ENCODE measurements at places on chromosomes 5 and 9. TPM values are rescaled to one million over a fixed set of nuclear protein-coding genes. Genes with fewer than 3 reads are reported as not detected.

DNA sequence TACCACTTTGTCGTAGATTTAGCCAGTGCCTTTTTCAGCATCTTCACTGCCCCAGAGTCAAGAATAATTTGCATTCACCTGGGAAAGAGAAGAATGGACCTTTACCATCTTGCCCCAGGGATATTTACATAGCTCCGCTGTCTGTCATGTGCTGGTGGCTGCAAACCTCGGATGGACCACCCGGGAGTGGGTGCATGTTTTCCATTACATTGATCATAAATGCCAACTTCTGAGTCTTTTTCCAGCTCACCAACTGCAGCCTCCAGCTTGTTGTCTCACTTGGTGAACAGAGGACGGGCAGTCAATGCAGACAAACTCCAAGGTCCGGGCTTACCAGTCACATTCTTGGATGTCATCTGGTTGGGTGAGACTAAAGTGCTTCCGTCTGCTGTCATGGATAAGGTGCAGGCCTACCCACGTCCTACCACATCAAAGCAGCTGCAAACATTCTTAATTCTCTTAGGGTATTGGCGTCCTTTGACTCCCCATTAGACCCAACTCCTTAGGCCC lies 155.8 kb upstream of the APC start:
- peaks cover 8% of the 10 kb centered on the region for H3K4me1 ChIP-seq
- H3K27me3 ChIP-seq = no peaks in the 10 kb centered on the region
- H3K4me3 ChIP-seq = no peak overlapping the region
- H3K27ac ChIP-seq = no peak overlapping the region
- no peak for DNase-seq

- H3K36me3 ChIP-seq = no peaks in the 10 kb centered on the region
- no peak overlapping the region for H3K4me3 ChIP-seq
- H3K27me3 ChIP-seq = no peaks in the 10 kb centered on the region
- no peaks in the 10 kb centered on the region for H3K4me1 ChIP-seq
- DNase-seq = no peak
Observed at GRCh38 chr5:169989365-169989764, 9.1 kb upstream of the INSYN2B start.

GRCh38 chr9:109542922-109543321 lies 44.8 kb upstream of the PTPN3 start:
- no peak overlapping the region for H3K4me3 ChIP-seq
- DNase-seq = no peak
- peaks cover 15% of the 10 kb centered on the region for H3K27me3 ChIP-seq
- H3K27ac ChIP-seq = no peak overlapping the region
- H3K36me3 ChIP-seq = no peaks in the 10 kb centered on the region
- no peaks in the 10 kb centered on the region for H3K4me1 ChIP-seq

- no peak for DNase-seq
- H3K36me3 ChIP-seq = no peaks in the 10 kb centered on the region
- no peak overlapping the region for H3K4me3 ChIP-seq
- H3K27ac ChIP-seq = no peak overlapping the region
Observed at GRCh38 chr5:59547731-59548130, 345.8 kb downstream of the PDE4D start.

GRCh38 chr9:73649552-73649951 lies 497.9 kb downstream of the ANXA1 start:
- no peak overlapping the region for H3K4me3 ChIP-seq
- H3K27me3 ChIP-seq = no peaks in the 10 kb centered on the region
- H3K36me3 ChIP-seq = no peaks in the 10 kb centered on the region
- H3K27ac ChIP-seq = no peak overlapping the region
- H3K4me1 ChIP-seq = no peaks in the 10 kb centered on the region

GRCh38 chr9:135001526-135001925 lies 83.8 kb upstream of the FCN1 start:
- peaks cover 13% of the 10 kb centered on the region for H3K27me3 ChIP-seq
- no peaks in the 10 kb centered on the region for H3K4me1 ChIP-seq
- H3K4me3 ChIP-seq = no peak overlapping the region
- no peak for DNase-seq
- no peaks in the 10 kb centered on the region for H3K36me3 ChIP-seq

DNA sequence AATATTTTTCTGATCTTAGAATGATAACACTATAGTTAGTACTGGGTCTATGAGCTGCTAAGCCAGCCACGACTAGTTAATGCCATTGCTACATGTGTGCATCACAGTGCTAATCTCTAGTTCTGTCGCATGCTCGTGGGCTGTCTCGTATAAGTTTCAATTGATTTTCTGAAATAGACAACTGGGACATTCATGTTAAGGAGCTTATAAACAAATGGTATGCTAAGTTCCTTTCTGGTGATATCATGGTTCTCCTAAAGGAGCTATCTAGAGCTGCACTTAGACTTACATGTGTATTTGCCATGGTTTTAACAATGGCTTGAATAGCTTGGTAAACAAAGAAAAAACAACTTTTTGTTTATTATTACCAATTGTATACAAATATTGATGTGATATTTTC lies 46.2 kb downstream of the F2RL2 start:
- no peaks in the 10 kb centered on the region for H3K27me3 ChIP-seq
- no peak for DNase-seq
- H3K4me1 ChIP-seq = no peaks in the 10 kb centered on the region

DNA sequence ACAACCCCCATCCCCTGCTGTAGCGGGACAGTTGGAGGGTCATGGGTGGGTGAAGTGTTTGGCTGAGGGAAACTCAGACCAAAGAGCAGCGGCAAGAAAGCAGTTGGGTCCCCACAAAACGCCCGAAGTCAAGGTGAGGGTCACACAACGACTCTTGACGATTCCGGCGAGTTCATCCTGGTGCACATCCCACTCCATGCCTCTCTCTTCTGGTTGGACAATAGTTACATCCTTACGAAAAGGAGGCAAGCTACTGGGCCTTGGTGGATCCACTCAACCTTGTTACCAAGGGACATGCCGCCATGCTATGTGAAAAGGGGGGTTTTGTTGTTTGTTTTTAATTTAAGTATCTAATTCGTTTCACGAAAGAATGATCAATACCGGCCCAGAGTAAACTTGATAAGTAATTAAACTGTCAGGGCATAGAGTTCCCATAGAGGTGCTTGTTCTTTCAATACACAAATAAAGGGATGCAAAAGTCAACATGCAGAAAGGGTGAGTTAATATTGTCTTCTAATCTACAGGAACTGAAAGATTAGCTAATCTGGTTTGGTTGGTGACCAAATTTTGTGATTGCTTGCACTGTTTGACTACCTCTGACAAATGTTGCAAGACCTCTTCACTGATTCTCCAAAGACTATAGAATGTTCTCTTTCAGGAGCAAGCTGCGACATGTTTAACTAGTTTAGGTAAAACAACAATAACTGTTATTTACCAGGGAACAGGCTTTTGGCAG lies 732 bp upstream of the SMIM15 start:
- H3K4me1 ChIP-seq = peaks cover 39% of the 10 kb centered on the region
- H3K4me3 ChIP-seq = peak overlapping the region; percentile 90
- no peaks in the 10 kb centered on the region for H3K27me3 ChIP-seq
- H3K36me3 ChIP-seq = no peaks in the 10 kb centered on the region

DNA sequence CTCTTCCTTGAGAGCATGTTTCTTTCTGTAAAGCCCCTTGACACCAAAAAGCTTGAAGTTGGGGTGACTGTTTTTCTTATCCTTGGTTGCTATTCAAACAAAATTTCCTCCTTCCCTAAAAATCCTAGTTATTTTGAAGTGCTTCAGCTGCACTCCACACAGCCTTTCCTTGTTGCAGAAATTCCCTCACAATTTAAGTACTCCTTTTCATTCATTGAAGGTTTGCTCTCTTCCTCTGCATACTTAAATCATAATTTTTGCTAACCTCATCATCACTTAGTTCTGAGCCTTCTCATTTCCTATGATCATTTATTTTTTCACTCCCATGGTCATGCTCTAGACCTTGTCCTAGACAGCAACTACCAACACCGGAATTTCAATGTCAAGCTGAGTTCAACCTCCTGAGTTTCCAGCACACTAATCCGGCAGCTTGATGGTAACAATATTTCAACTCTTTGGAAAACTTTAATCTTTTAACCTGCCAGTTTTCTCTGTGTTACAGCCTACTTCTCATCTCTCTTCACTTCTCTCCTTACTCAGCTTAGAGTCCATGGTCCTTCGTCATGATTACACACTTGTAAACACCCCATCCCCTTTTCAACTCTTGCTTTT lies 78.7 kb upstream of the ACTBL2 start:
- H3K27me3 ChIP-seq = no peaks in the 10 kb centered on the region
- no peak overlapping the region for H3K4me3 ChIP-seq
- H3K27ac ChIP-seq = no peak overlapping the region
- no peaks in the 10 kb centered on the region for H3K36me3 ChIP-seq
- no peak for DNase-seq

- H3K27me3 ChIP-seq = no peaks in the 10 kb centered on the region
- DNase-seq = no peak
- no peaks in the 10 kb centered on the region for H3K36me3 ChIP-seq
- H3K4me3 ChIP-seq = no peak overlapping the region
Observed at GRCh38 chr9:89122949-89123348, 55.7 kb downstream of the SHC3 start.

GRCh38 chr9:92188969-92189781 lies 74.0 kb upstream of the SPTLC1 start:
- peaks cover 5% of the 10 kb centered on the region for H3K27me3 ChIP-seq
- no peaks in the 10 kb centered on the region for H3K4me1 ChIP-seq
- H3K36me3 ChIP-seq = no peaks in the 10 kb centered on the region
- DNase-seq = no peak
- H3K27ac ChIP-seq = no peak overlapping the region

- no peak for DNase-seq
- no peak overlapping the region for H3K4me3 ChIP-seq
- H3K27me3 ChIP-seq = no peaks in the 10 kb centered on the region
- no peaks in the 10 kb centered on the region for H3K4me1 ChIP-seq
- no peaks in the 10 kb centered on the region for H3K36me3 ChIP-seq
- H3K27ac ChIP-seq = no peak overlapping the region
Observed at GRCh38 chr5:17794815-17795214, 160.6 kb downstream of the TAF11L14 start.

DNA sequence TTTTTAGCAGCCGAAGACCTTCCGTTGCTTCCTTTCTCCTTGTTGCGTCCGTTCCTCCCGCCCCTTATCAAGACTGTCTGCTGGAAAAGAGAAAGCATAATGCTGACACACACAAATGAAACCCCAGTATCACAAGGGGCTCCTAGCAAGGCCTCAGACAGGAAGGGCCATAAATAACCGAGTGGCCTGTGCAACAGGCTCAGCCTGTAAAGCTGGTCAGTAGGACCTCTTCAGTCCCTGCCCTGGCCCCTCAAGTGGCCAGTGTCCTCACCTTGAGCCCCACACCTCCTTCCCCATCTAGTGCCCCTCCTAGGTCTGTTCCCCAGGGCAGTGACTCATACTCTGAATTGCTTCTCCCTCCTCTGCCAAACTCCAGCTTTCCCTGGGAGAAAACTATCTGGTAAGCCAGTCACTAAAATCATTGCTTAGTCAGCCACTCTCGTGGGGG lies 174.6 kb upstream of the IL12B start:
- DNase-seq = peak; percentile 25
- no peaks in the 10 kb centered on the region for H3K36me3 ChIP-seq
- peaks cover 46% of the 10 kb centered on the region for H3K4me1 ChIP-seq
- no peaks in the 10 kb centered on the region for H3K27me3 ChIP-seq
- peak overlapping the region; percentile 74 for H3K27ac ChIP-seq

DNA sequence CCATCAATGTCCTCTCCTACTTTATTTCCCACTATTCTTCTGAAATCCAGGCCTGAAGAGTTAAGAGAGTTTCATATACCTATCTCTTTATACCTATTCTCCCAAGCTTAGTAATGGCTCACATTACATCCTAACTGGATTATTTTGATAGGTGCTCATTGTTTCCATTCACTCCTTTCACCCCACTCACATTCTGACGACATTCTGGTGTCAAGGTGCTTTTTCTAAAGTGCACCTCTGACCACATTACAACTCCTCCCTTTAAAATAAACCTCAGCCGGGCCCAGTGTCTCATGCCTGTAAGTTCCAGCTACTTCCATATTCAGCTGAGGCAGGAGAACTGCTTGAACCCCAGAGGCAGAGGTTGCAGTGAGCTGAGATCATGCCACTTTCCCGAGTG lies 417.1 kb downstream of the BNC2 start:
- H3K27ac ChIP-seq = no peak overlapping the region
- H3K36me3 ChIP-seq = no peaks in the 10 kb centered on the region
- H3K4me3 ChIP-seq = no peak overlapping the region
- DNase-seq = no peak
- H3K27me3 ChIP-seq = no peaks in the 10 kb centered on the region
- H3K4me1 ChIP-seq = no peaks in the 10 kb centered on the region

- H3K4me3 ChIP-seq = no peak overlapping the region
- H3K4me1 ChIP-seq = no peaks in the 10 kb centered on the region
- DNase-seq = no peak
Observed at GRCh38 chr5:9245071-9245470, 300.8 kb downstream of the SEMA5A start.

DNA sequence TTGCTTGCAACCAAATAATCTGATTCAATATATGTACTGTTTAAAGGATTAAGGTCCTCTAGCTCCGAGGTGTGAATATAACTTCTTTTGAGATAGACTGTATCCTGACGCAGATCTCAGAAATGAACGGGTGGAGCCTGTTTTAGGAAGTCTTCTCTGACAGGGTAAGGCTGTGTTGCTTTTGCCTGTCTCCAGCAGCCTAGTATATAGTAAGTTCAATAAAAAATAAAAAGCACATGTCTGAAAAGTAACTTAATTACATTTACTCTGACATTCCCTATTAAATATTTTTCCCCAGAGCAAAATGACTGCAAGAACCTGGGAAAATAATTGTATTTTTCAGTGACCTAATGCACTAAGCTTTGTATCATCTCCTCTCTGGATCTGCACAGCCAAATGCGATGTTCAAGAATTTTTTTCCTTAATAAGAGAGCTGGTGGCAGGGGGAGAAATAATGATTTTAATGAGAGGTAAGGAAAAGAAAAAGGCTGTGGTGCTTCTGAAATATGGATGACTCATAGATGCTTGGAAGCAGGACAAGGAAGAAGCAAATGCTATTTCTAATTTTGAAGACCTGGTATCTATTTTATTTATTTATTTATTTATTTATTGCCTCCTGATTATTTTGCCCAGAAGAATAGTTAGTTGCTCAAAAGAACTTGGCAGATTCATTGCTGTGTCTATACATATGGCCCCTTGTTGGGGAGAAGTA lies 7.3 kb downstream of the PPP3R2 start:
- no peaks in the 10 kb centered on the region for H3K36me3 ChIP-seq
- H3K4me3 ChIP-seq = no peak overlapping the region
- no peak overlapping the region for H3K27ac ChIP-seq
- H3K4me1 ChIP-seq = no peaks in the 10 kb centered on the region

Gene ZNG1A
- 21.4 TPM for total RNA-seq

Gene FAM169A
- total RNA-seq = 7.1 TPM

Gene POU5F2
- 0.33 TPM for total RNA-seq

Gene TMEM174
- not detected for total RNA-seq

Gene GBGT1
- total RNA-seq = 4.0 TPM

Gene RGS7BP
- total RNA-seq = 1.5 TPM

Gene HTR4
- 0.42 TPM for total RNA-seq

Gene PCDHGC4
- 4.3 TPM for total RNA-seq

Gene PTGS1
- total RNA-seq = 2.3 TPM

Gene CCDC171
- total RNA-seq = 1.9 TPM

Gene MARCOL
- total RNA-seq = not detected

Measured in heart right ventricle (tissue), 16 donors.